ENCODE measurements at places on chromosomes 11 and 22.

GRCh38 chr11:64287676-64288352, 2.2 kb downstream of the GPR137 start:
- DNase-seq: no peak

DNA sequence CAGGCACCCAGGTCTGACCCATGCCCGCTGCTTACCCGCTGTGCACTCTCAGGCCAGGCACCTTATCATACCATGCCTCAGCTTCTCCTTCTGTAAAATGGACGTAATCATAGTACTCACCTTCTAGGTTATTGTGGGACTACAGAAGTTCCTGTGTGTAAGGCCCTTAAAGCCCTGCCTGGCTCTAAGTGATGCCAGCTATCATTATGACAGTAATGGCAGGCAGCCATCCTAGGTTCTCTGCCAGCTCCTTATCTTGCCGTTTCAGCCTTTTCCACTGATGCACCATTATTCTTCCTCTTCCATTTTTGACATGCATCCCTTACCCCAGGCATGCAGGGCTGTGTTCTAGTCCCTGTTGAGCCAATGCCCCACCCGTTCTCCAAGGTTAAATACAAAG, 57.9 kb downstream of the DBX1 start:
- DNase-seq: no peak

GRCh38 chr11:75668451-75669297, at the start of gene MAP6:
Gene MAP6 (minus strand): TSS chr11:75669038. CDS start chr11:75668369, 669 bp downstream.
- no peak for DNase-seq

GRCh38 chr11:120061036-120061760, 76.7 kb downstream of the TRIM29 start:
- no peak for DNase-seq

GRCh38 chr11:44342616-44343015, 32.7 kb upstream of the ALX4 start:
- DNase-seq: no peak

GRCh38 chr11:12746593-12747097, 72.4 kb downstream of the TEAD1 start:
- no peak for DNase-seq

DNA sequence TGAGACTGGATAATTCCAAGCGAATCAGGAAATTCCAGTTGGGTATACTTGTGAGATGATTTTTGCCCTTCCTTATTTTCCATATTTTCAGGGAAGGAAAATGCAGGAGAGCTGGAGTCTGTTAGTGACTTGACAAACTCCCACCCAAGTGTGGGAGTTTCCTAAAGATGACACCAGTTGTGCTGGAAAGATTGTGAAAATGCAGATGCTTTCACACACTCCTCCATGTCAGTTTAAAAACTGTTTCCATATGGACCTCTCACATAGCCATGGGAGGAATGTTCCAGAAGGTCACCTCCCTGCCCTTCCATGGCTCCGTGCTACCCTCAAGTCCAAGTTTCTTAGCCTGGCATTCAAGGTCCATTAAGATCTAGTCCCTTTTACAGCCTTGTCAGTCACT, 350.7 kb upstream of the NARS2 start:
- no peak for DNase-seq

DNA sequence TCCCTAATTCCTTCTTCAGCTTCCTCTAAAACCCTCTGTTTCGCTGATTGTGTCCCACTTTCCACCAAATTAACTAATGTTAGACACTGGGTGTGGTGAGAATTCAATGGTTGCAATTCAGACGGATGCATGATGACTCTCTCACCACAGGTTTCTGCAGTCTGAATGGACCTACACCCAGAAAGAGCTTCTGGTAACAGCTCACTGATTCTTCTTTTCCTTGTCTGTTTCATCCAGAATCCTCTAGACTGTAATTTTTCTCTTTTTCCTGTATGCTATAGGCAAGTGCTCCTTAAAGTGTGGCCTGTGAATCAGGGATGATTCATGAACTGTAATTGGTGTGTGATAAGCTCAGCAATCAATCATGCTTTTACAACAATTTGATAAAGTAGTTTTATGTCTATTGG, 18.1 kb downstream of the MMP10 start:
- no peak for DNase-seq

DNA sequence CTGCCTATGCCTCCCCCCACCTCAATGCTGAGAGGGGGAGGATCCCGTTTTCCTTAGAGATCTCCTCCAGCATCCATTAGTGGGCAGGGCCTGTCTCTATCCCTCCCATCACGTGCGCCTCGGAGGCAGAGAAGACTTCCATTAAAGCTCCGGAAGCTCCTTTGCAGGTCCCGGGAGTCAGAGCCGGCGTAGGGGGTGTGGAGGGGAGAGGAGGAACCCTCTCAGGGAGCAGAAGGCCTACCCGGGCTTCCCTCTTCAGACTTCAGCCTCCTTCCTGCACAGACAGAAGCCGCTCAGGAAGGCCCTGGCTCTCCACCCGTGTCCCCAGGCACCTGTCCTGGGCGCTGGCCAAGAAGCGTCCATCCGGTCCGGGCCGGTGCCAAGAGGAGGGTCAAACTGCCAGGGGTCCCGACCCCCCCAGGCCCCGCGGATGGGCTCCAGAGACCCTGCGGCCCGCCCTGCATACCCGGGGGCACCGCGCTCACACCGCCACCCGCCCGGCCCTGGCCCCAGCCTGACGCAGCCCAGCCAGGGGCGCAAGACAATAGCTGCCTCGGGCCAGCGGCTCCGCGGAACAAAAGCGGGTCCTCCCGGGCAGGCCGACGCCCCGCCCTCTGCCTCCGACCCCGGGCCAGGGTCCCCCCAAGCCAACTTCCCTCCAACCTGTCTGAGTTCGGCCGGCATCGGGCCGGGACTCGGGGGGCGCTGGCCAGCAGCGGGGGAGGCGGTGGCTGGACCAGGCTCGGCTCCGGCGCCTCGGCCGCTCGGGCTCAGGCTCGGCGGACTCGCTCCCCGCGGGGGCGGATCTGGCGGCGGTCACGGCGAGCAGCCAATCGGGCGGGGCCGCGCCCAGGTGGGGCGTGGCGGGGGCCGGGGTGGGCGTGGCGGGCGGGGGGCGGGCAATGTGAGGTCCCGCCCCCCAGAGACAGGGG, 29.9 kb downstream of the ARVCF start:
- DNase-seq: peak; percentile 21

DNA sequence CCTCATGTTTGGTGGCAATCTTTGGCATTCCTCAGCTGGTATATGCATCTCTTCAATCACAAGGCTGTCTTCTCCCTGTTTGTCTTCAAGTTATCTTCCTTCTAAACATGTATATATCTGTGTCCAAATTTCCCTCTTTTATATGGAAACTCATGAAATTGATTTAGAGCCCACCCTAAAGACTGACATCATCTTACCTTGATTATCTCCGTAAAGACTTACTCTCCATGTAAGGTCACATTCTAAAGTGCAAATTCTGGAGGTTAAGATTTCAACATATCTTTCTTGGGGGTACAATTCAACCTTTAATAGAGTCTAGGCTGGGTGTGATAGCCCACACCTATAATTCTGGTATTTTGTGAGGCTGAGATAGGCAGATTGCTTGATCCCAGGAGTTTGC, 215.8 kb upstream of the LRRC4C start:
- no peak for DNase-seq

- no peak for DNase-seq
These were observed 68.4 kb upstream of the SORL1 start for GRCh38 chr11:121383716-121384115.

DNA sequence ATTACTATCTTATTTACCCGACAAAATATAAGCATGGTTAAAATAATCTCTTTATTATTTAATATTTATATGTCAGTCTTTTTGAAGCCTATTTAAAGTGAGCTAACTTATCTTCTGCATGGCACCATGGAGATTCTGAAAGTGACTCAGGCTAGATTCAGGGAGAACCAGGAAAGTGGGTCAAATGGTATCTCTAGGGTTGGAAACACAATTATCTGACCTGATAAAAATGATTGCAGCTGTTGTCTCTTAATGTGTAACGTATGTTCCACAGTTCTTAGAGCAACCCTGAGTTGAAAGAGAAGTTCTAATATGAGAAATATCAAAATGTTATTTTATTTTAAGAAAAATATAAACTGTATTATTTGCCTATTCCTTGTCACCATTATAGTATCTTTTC, 143.1 kb upstream of the CARD18 start:
- no peak for DNase-seq

- DNase-seq: no peak
These were observed 87.8 kb upstream of the SHANK2 start for GRCh38 chr11:71340086-71340606.

DNA sequence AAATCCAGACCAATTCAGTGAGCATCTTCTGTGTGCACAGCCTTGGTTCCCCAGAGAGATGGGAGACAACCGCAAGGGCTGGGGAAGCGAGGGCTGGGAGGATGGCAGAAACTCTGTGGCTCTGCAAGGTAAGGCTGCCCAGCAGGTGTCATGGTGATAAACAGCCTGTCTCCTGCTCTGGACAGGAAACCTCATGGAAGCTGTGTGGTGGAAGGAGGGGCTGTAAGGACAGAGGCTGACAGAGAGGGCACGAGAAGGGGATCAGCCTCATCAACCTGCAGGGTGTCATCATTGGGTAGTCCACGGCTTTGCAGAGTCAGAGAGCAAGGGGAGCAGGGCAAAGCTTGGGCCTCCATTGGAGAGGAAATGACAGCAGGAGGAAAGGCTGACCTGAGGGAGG, 138.4 kb upstream of the CADM1 start:
- no peak for DNase-seq

GRCh38 chr11:94849839-94850238, 81.7 kb downstream of the AMOTL1 start:
- DNase-seq: no peak

GRCh38 chr11:2927851-2928604, 1.2 kb downstream of the PHLDA2 start:
- no peak for DNase-seq

DNA sequence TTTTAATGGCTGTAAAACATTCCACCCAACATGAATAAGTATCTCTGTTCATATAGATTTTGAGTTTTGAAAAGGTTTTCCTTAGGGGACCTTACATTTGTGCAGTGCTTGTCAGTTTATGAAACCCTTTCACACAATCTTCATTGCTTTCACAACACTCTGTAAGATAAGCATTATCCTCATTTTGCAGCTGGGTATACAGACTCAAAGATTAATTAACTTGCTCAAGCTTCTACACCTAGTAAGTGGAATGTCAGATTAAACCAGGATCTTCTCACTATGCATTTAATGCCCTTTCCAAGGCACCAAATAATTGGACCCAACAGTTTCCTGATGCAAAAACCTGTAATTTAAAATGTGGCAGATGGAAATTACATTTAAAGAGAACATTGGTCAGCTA, 11.6 kb upstream of the GAB2 start:
- no peak for DNase-seq

DNA sequence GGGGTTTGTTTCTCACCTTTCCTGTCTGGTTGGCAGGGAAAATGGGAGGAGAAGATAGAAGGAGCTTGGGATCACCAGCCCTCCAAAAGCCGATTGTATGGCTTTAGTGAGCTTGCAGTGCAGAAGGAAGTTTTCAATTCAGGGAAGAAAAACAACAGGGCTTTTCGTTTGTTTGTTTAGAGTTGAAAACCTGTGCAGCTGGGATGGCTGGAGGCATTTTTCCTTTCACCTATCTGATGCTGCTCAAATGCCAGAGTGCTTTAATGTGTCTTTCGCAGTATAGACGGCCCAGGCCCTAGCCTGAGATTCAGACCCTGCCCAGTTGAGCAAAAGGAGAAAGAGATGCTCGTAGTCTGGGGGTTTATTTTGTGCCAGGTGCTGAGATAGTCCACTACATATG, 87.9 kb downstream of the INSC start:
- DNase-seq: no peak

- DNase-seq: no peak
These were observed 506.3 kb upstream of the RAG2 start for GRCh38 chr11:37104380-37104779.

- no peak for DNase-seq
These were observed 40.2 kb downstream of the CACNA1I start for GRCh38 chr22:39610766-39611165.

GRCh38 chr22:33427461-33427860, 369.3 kb upstream of the SYN3 start:
- no peak for DNase-seq

DNA sequence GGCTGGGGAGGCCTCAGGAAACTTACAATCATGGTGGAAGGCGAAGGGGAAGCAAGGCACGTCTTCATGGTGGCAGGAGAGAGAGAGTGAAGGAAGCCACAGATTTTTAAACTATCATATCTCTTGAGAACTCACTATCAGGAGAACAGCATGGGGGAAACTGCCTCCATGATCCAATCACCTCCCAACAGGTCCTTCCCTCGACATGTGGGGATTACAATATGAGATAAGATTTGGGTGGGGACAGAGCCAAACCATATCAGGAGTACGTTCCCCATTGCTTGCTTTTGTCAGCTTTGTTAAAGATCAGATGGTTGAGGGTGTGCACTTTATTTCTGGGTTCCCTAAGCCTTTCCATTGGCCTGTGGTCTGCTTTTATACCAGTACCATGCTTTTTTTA, 53.7 kb upstream of the E2F8 start:
- no peak for DNase-seq

GRCh38 chr11:693887-694562, 997 bp downstream of the DEAF1 start:
- DNase-seq: no peak

GRCh38 chr11:20068691-20069090, 91.6 kb downstream of the DBX1 start:
- DNase-seq: no peak

- no peak for DNase-seq
These were observed 53.9 kb downstream of the MICAL2 start for GRCh38 chr11:12164061-12165014.

- no peak for DNase-seq
These were observed 24.1 kb downstream of the ZNRF3 start for GRCh38 chr22:28907311-28908008.

DNA sequence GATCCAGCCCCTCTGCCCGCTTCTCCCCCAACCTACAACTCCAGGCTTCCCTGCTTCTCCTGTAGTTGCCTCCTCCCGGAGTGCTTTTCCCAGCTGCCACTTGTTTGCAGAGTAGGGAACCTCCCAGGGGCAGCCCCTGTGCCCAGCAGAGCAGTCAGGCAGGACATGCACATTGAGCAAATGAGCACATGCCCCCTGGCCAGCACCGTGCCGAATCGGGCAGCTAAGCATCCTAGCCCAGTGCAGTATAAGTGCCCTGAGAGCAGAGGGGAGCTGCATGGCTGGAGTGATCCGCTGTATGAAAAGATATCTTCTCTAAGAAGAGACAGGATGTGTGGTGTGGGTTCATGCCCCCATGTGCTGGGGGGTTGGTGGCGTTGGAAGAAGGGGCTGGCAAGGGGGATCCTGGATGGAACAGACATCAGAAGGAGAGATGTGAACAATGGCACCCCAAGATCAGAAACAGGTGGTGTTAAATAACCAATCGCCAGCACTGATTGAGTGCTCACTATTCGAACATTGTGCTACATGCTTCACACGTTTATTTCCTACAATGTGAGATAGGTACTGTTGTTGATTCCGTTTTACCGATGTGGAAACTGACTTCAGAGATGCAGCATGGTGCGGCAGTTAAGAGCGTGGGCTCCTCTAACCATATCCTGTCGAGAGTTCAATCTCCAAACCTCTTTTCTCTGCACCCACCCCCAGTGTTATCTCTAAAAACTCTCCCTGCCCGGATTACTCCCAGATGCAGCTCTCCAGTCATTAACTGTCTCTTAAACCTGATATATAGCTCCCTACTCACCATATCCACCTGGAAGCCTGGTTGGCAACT, 1.2 kb downstream of the AIP start:
- DNase-seq: no peak
